Activated T-cell treated with anti-CD3 and anti-CD28 coated beads, Interleukin-2, amount 50 U/mL, for 24 hours (primary cell): ENCODE measurements at places on chromosomes 3 and 15.

DNA sequence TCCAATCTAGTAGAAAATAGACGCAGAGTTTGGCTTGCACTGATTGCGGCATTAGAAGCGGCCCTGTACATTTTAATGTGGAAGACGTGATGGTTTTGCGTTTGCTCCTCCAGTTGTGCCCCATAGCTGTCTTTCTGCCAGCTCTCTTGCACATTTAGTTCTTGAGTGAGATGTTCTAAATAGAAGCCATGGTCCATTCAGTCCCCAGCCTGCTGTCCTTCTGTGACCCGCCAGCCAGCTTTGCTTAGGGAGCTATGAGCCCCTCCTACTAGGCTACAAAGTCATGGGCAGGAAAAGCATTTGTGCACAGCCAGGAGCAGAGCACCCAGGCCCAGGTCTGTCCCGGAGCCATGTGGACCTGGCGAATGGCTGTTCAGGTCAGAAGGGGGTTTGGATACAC is 50.3 kb downstream of the APBA2 start:
- no peak for DNase-seq

DNA sequence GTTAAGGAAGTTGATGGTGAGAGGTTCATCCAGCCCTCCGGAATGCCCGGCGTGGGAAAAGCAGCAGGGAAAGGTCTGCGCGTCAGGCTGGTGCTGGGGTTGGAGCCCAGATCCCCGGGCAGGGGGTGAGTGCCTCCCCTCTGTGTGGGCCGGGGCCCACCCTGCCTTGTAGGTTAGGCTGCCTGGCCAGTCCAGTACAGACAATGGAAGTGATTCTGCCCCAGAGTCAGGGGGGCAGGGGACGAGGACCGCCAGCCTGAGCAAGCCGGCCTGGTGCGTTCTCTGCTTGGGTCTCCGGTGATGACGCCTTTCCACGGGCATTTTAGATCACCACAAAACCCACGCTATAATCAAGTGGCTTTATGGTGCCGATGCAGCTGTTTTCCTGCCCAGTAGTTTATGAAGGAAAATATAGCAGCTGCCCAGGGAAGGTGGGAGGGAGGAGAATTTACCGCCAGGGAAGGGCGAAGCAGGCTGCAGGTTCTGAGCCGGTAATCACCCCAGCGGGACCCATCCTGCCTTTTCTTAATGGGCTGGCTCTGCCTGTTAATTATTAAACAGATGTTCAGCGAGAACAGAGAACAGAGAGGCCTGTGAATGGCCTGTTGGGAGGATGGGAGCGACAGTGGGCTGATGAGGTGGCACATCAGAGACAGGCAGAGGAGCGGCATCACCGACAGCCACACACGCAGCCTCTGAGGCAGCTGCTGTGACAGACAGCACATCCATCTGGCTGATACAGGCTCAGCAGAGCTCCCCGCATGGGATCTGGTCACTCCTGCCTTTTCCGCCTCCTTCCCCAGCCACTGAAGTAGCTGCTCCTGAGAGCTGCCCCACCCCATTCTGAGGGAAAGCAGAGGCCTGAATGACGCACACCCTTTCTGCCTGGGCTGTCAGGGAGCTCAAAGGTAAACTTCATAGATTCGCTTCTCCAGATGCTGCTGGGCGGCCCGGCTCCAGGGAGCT is 35.2 kb downstream of the BDH1 start:
- DNase-seq, result no peak

DNA sequence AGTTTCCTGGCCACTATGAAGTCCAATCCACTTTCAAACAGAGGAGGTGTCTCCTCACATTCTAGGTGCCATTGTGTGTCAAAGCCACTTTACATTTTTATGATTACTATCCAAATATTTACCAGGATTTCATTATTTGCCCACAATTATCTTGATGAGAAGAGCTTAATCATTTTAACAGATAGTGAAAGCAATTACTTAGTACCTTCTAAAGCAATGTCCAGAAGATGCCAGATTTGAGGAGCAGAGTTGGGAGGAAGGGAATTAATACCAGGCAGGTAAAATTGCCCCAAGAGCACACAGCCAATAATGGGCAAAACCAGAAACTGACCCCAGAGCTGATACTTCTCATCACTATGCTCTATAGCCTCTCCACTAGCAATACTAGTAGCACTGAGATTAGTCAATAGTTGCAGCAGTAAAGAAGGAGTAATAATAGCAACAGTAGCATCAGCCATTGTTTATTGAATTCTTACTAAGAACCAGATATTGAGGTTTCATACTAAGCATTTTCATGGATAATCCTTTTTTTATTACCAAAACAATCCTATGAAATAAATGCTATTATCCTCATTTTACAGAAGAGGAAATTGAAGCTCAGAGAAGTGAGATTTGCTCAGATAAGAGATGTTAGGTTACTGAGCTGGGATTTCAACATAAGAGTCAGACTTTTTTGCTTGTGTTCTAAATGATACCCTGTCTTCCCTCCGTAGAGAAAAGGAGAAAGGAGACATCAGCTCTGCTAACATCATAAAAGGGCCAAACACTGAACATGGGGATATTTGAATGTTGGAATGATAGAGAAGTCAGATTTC is 509.3 kb upstream of the CFAP20DC start:
- no peak for DNase-seq

DNA sequence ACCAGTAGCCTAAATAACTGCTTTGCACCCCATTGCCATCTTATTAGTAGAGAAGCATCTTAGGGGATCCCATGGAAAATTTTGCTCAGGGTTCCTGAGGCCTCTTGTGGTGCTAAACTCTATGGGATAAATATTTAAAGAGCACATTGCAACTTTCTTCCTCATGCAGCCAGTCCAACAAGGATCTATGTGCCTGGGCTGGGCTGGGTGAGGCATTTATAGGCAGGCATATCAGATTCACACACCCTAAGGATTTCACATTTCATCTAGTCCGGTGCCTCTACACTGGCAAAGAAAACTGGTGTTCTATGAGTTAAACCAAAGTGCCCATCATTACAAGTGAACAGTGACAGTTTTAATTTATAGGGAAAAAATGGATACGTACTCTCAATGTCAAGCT is 512.3 kb downstream of the EDEM1 start:
- DNase-seq, result no peak

DNA sequence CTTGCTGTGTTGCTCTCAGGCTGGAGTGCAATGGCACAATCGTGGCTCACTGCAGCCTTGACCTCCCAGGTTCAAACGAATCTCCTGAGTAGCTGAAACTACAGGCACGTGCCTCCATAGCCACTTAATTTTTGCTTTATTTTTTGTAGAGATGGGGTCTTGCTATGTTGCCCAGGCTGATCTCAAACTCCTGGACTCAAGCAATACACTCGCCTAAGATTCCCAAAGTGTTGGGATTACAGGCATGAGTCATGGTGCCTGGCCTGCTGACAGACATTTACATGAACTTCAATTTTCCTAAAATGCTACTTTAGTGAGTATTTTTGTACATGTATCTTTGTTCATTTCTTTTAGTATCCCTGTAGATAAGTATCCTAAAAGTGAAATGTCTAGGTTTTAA is 132.3 kb downstream of the SUCLG2 start:
- no peak for DNase-seq

DNA sequence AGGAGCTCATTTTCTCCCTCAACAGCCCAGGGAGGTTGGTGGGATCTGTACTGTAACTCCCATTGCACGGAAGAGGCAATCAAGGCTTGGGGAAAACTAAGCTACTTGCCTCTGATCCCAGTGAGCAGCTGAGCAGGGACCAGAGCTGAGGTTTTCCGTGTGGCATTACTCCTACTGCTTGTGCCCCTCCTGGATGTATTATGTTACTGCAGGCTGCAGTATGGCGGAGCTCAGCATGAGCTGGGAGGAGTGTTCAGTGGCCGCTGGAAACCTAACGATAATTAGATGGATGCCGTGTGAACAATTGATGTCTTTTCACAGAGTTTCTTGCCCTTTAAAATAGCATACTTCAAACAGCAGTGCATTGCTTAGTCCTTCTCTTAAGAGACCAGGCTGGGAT is 2.0 kb upstream of the TPRG1 start:
- no peak for DNase-seq

DNA sequence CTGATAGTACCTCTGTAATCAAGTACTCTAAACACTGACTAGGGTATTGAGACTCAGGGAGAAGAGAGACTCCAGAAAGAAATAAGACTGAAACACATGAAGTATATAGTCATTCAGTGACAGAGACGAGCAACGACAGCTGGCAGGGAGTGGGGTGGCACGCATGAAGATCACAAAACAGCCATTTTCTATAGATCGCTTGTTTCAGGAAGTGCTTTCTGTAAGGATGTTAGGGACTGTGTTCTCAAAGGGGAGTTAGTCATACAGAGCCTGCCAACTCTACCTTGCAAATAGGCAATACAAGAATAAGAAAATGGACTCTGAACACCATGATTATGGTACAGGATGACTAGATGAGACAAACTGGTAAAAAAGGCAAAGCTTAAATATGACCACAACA is 139.5 kb downstream of the TBL1XR1 start:
- peak; percentile 48 for DNase-seq

- DNase-seq, result no peak
Measured at GRCh38 chr3:109132801-109133473, 3.6 kb upstream of the C3orf85 start.
